ENCODE measurements at places on chromosomes 6 and 20.

DNA sequence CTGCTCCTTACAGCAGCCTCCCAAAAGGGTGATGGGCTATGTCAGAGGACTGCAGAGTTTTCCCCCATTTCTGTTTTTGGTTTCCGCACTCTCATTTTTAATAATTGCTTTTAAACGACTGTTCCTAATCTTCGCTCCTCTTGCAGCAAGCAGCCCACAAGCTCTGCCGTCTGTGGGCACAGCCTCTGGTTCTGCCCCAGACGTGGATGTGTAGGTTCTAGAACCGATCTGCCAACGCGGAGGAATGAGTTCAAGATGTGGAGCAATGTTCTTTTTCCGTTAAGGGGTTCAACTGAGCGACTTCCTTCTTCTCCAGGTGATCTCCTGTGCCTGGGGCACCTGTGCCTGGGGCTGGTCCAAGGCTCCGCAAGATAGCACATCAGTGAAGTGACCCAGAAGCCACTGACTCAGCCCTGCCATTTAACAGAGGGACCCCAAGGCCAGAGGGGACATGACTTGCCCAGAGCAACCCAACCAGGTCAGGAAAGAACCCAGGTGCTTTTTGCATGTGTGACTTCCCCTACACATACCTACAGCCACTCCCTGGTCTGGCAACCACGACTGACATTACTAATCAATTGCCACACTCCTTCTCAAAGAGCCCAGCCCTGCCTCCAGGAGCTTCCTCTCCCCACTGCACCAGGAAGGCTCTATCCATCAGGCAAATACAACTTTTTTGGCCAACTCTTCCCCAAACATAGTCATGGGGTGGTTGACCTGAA, 22.7 kb downstream of the PMEPA1 start:
- no peak for DNase-seq

- DNase-seq: no peak
These were observed 223.0 kb downstream of the NFATC2 start for GRCh38 chr20:51319522-51319921.

GRCh38 chr6:2433711-2434110, 188.3 kb upstream of the GMDS start:
- DNase-seq: no peak

DNA sequence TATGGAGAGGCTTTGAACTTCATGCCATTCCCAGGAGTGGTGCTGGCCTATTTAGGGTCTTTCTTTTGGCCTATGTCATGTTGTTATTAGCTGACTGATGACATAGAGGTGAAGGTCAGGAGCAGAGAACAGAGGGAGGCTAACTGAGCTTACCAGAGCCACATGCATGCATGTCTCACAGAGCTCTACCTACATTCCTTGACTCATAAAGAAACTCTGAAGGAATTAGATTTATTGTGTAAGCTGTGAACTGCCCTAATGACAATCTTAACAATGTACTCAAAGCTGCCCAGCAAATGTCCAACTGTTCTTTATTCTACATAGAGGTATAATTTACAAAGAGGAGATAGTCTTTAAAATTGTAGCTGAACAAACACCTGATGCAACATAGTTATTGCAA, 192.7 kb upstream of the CNR1 start:
- DNase-seq: no peak

DNA sequence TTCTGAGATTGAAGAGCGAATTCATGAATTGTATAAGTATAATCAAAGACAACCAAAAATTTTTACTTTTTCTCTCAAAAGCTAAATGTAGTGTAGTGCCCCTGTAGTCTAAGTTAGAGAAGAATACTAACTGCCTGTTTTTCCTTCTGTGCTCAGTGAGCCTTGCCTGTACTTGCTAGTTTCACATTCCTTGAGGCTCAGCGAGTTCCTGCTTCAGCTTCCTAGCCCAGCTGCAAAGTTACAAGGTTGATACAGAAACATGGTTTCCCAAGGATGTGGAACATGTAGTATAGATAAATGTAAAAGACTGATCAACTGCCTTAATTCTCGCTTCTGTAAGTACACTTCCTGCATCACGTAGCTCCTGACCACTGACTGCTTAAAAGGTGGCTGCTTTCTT, 33.1 kb upstream of the SEC63 start:
- no peak for DNase-seq

GRCh38 chr20:3616250-3616649, 46.9 kb downstream of the GFRA4 start:
- DNase-seq: no peak

DNA sequence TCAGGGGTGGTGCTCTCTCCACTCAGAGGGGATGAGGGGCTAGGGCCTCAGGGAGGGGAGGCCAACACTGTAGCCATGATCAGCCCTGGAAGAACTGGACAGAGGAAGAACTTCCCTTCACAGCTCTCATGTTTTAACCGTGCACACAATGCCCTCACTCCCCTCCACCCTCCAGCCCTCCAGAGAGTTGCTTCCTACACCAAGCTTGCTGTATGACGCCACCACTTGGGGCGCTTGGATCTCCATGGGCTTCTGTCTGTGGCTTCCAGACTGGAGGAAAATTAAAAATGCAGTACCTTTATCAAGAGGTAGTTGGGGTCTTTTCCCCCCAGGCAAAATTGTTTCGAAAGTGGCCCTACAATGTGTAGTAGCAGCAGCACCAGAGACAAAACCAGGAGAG, 48.4 kb downstream of the ARHGAP40 start:
- no peak for DNase-seq

GRCh38 chr6:75106426-75106825, 99.4 kb downstream of the COL12A1 start:
- DNase-seq: no peak

Data from stimulated activated CD8-positive, alpha-beta memory T cell treated with anti-CD3 and anti-CD28 coated beads, Interleukin-4, amount 100 ng/mL, for 1 hour (primary cell).